Right ventricle myocardium superior (tissue), 1 donor: ENCODE measurements at places on chromosomes 5 and 9. TPM values are rescaled to one million over a fixed set of nuclear protein-coding genes. Genes with fewer than 3 reads are reported as not detected.

Gene GFI1B
- not detected for total RNA-seq

Gene TMEM232
- 3.2 TPM for total RNA-seq

Gene SLC25A2
- total RNA-seq, result 0.16 TPM

Gene MLANA
- total RNA-seq, result not detected

Gene HNRNPK
- 248 TPM for total RNA-seq

Gene VCP
- total RNA-seq, result 217 TPM

Gene FYB1
- 4.2 TPM for total RNA-seq

Gene LEAP2
- 1.0 TPM for total RNA-seq

Gene C6
- total RNA-seq, result 90.3 TPM

Gene DAPK1
- total RNA-seq, result 5.3 TPM

Gene CDX1
- total RNA-seq, result not detected

DNA sequence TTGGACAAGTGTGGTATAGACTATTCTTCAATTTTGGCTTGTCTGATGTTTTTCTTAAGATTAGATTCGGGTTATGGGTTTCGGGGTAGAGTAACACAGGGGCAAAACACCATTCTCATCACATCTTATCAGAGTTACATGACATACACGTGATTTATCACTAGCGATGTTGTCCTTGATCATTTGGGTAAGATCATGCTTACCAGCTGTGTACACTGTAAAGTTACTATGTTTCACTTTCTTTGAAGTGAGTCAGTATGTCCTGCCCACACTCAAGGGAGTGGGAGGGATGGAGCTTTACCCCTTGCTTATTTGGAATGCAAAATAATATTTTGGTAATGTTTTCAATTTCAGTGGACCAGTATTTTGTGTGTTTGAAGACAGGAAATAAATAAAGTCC, 101.8 kb upstream of the TAF11L2 start:
- no peak for DNase-seq

- DNase-seq, result no peak
These were observed 58.1 kb downstream of the MARCHF3 start for GRCh38 chr5:126972062-126972895.

DNA sequence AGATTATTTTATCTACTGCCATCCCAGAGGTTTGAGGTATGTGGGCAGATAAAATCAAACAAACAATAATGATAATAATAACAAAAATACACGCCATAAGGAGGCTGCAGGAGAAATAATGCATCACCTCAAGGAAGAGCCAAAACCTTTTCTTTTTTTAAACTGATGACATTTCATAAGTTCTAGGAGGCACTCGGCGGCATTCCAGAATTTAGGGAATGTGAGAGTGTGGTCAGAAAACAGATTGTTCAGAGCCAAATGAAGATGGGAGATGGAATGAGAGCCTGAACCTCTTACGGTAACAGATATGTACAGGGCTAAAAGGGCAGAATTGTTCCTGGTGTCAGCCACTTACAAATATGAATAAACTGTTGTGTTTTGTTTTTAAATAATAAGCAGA, 615.0 kb upstream of the CHD1 start:
- no peak for DNase-seq

GRCh38 chr9:74985041-74985440, 32.3 kb upstream of the C9orf40 start:
- no peak for DNase-seq

GRCh38 chr5:27947088-27947487, 908.7 kb upstream of the CDH9 start:
- no peak for DNase-seq

GRCh38 chr9:103483471-103484096, 488.5 kb downstream of the CYLC2 start:
- DNase-seq, result no peak

GRCh38 chr5:147986134-147986757, 77.5 kb upstream of the SPINK5 start:
- no peak for DNase-seq

DNA sequence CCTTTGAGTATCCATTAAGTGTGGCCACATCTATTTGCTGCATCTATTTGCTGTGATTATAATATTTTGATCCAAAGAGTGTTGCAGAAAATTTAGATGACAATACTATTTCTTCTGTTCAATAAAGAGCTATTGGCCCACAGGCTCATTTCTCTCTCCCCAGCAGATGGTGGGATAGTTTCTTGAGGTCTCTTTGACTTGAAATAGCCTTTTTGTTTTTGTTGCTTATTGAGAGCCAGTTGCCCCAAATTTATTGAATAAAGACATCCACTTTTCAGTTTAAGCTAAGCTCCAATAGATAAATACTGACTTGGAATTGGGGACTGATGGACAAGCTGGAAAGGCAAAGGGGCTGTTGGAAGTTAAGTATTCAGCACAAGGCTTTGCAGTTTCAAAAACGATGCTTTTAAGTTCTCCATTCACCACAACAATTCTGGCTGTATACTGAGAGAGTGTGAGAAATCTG, 290.1 kb upstream of the MPDZ start:
- no peak for DNase-seq

DNA sequence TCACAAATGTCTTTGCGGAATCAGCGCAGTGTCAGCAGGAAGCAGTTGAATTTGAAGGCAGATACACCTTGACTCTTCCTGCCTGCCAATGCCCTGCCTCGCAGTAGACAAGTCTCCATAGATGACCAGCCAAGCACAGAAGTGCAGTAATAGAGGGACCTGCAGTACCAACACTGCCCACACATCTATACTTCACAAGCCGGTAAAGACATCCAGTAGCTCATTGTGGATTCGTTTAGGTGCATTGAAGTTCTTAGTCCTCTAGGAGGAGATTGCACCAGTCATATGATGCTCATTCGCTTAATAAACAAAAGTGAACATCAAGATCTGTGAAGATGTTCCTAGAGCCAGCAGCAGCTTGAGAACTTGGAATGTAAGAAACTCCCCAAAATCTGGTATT, 7.1 kb upstream of the IFNA2 start:
- no peak for DNase-seq

- DNase-seq, result no peak
These were observed 93.1 kb upstream of the TLE1 start for GRCh38 chr9:81782313-81782995.

DNA sequence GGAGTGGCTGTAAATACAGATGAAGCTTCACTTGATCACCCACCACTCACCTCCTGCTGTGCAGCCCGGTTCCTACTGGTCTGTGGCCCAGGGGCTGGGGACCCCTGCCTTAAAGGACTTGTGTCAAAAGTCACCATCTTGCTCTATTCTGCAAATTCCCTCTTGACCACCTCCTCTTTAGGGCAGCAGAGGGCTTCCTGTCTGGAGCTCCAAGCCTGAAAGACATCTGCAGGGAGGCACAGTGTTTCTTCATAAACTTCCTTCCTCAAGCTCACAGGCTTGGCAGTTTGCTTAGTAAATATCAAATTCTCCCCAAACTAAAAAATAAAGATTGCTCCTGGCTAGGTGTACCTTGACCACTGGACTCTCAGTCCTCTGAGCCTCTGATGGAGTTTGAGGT, 104.4 kb downstream of the FRMD3 start:
- DNase-seq, result no peak

DNA sequence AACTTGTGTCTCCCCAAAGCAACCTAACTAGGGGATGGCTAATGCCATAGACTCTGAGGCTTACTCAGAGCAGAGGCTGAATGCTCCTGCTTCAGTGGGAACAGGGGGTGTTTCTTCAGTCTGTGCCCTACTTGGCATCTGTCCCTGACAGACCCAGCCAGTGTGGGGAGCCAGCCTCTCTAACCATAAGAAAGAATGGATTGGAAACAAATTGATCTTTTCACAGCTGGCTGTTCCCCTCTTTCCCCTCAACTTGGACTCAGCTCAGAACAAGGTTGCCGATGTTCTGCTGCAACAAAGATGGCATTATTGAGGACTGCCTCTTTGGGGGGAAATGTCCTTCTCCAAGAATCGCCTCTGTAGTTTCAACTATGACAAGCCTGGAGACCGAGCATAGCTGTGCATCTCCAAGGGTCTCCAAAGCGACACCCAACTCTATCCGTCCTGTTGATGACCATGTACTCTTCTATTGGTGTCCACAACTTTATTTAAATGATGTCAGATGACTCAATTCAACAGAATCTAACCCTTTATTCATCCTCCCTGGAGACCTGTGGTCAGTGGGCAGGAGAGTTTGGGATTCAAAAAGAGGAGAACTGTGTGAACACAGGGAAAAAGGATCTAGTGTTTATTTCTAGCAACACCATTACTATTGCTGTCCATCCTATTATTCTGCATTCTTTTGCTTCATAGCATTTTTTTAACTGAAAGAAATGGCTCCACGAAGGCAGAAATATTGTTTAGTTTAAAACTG, 24.7 kb upstream of the TNC start:
- DNase-seq, result no peak

DNA sequence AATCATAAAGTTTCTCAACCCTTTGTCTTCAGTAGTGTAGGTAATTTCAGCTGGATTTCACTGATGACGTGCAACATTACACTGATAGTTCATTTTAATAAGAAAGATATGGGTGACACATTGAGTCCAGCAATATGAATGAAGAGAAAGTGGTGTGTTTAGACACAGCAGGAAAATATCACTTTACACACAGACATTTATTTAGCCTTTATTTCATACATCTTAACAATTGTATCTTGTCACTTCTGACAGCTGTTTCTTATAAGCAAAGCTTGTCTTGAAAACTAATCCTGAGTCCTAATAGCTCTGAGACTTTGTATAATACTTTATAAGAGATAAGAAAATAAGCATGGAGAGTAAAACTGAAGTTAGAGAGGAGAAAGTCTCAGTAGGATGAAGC, 720.5 kb upstream of the NUDT12 start:
- DNase-seq, result no peak

- no peak for DNase-seq
These were observed 134.7 kb upstream of the TNPO1 start for GRCh38 chr5:72681781-72682180.

- no peak for DNase-seq
These were observed 33.1 kb upstream of the PRXL2C start for GRCh38 chr9:96688187-96688586.

DNA sequence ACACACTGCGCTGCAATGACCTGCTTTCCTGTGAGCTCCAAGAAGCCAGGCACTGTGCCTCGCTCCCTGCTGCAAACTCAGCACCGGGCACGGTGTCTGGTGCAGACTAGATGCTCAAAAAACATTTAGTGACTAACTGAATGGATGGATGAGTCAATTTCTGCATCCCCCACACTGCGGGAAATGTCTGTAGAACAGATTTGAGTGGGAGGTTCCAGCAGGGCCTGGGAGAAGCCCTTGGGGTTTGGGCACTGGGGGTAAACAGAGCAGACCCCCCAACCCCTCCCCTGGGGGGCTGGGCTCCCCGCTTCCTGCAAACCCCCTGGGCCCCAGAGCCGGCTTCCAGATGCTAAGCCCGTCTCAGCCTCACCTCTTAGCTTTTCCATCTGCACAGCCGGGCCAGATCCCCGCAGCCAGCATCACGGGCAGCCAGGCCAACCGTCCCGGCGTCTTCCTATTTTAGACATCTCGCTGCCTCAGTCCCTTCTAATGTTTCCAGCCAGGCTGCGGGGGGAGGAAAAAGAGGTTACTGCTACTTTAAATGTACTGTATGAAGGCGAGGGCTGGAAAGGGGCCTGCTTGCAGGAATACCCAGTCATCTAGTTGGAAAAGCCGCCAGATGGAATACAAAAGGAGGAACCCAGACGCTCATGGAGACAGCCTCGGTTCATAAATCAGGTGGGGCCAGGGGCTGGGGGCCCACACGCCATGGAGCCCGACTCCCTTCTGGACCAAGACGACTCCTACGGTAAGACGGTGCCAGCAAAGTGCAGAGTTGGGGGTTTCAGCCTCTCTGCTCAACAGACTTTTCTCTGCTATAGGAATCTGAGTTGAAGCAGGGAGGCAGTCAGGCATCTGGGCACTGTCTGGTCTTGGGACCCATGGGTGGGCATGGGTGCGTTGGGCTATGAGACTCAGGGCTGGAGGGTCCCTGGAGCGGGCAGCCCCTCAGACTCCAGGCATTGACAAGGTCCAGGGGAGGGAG, 67.1 kb upstream of the GGTA1 start:
- DNase-seq, result peak; percentile 59

DNA sequence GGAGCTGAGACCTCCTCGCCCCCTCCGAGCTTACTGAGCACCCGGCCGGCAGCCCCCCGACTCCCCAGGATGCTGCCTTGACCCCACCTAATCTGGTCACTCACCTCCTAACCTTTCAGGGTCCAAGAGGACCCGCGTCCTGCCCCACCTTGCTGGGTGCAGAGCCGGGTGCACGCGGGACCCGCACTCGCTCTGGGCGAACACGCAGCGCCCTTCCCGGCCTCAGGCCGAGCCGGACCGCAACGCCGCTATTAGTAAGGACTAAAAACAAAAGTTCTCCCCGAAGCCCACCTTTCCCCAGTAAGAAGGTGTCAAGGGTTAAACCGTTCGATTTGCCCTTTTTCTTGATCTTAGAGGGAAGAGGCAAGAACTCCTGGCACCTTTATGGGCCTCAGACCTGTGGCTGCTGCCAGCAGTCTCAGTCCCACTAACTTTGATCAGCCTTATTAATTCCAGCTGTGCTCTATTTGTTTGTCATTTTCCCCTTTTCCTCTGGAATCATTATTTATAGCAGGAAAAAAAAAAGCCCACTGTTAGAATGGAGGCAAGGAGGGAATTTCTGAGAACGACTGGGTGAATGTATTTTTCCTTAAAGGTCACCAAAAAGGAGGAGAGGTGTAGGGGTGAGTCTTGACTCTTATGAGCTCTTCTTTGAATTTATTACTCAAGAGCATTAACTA, 10.5 kb downstream of the IRX2 start:
- no peak for DNase-seq

- no peak for DNase-seq
These were observed 172.3 kb downstream of the SEMA5A start for GRCh38 chr5:9373571-9373970.

GRCh38 chr5:154972476-154973080, 31.7 kb downstream of the MRPL22 start:
- no peak for DNase-seq

GRCh38 chr9:126454795-126455194, 128.2 kb downstream of the MVB12B start:
- no peak for DNase-seq

DNA sequence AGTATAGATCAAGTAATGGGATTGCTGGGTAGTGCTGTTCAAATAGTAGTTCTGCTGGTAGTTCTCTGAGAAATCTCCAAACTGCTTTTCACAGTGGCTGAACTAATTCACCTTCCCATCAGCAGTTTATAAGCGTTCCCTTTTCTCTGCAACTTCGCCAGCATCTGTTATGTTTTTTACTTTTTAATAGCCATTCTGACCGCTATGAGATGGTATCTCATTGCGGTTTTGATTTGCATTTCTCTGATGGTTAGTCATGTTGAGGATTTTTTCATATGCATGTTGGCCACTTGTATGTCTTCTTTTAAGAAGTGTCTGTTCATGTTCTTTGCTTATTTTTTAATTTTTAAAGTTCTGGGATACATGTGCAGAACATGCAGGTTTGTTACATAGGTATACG, 279.2 kb upstream of the NREP start:
- DNase-seq, result no peak

GRCh38 chr5:136285096-136285855, 80.1 kb downstream of the TRPC7 start:
- no peak for DNase-seq

- DNase-seq, result no peak
These were observed 31.6 kb downstream of the ABLIM3 start for GRCh38 chr5:149172709-149173505.

GRCh38 chr5:137838976-137839375, 28.7 kb upstream of the MYOT start:
- DNase-seq, result no peak

- DNase-seq, result no peak
These were observed 231.3 kb downstream of the ENC1 start for GRCh38 chr5:74409166-74409706.
